ENCODE measurements at places on chromosomes 12 and 14.

GRCh38 chr12:123058980-123059379, 78.5 kb downstream of the ARL6IP4 start:
- no peak for DNase-seq

DNA sequence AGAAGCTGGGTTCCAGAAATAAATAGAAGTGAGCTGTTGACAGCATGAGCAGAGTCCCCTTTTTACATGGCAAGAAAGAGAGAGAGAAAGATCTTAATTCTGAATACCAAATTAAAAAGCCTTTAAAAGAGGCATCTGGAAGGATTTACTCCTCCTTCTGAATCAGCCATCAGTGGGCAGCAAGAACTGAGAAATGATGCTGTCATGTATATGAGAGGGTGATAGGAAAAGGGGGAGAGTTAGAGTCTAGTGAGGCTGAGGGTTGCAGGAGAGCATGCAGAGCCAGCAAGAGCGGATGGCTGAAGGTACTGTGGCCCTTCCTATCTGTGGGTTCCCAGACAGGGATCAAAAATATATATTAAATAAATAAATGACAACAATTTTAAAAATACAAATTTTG, 34.5 kb upstream of the GNG2 start:
- DNase-seq = no peak

GRCh38 chr14:101219896-101220703, 316.6 kb upstream of the RTL1 start:
- no peak for DNase-seq

- no peak for DNase-seq
Observed at GRCh38 chr12:6222078-6222654, 22.0 kb downstream of the CD9 start.

- DNase-seq = peak; percentile 34
Observed at GRCh38 chr12:118061873-118062843, 1.2 kb upstream of the WSB2 start.

DNA sequence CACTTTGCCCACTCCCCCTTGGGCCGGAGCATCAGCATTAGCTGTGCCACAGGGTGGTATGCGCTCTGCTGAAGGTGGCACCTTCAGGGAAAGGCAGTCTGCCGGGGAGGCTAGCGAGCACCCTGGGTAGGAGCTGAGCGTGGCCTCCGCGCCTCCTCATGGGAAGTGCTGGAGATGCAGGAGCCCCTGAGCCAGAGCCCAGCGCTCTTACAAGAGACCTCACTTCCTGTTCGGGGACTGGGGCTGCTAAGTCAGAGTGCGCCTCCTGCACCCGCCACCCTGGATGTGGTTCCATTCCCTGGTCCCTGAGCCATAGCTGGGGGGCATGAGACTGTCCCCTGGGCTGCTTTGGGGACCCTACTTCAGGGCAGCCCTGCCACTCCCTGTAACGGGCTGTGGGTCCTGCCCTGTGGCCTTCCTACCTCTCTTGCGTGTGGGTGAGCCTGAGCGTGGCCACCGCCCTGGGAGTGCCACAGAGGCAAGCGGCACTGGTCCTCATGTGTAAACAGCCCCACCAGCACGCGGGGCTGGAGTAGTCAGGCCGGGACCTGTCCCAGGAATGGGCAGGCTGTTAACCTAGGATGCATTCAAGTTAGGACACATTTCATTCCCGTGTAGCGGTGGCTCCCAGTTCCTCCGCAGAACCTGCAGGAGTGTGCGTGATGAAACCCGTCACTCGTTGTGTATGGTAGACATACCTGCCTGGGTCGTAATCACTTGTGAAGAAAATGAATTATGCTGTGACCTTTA, 19.4 kb downstream of the COA8 start:
- no peak for DNase-seq

- no peak for DNase-seq
Observed at GRCh38 chr12:33752854-33753253, 269.4 kb upstream of the ALG10 start.

DNA sequence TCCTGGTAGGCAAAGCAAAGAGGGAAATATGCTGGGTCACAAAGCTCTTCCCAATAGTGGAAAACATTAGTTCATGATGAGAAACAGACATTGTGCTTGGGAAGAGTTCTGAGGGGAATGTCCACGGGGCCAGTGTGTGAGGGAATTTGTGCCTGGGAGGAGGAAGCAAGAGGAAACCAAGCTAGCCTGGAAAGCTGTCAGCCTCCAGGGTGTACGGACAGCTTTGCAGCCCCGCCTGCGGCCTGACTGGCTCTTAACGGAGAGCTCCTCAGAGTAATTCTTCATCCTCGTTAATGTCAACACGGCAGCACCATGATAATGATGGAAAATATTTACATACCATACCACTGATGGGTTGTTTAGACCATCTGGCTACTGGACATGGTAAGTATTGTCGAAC, 32.4 kb downstream of the PITPNM2 start:
- no peak for DNase-seq

- DNase-seq = no peak
Observed at GRCh38 chr14:33026850-33027430, 88.3 kb downstream of the NPAS3 start.

GRCh38 chr14:71354801-71355200, 447.5 kb downstream of the PCNX1 start:
- no peak for DNase-seq

GRCh38 chr12:79186506-79186905, 321.9 kb downstream of the SYT1 start:
- no peak for DNase-seq

- no peak for DNase-seq
Observed at GRCh38 chr12:72082986-72083820, 144.6 kb downstream of the TPH2 start.

GRCh38 chr14:63764620-63765139, 36.8 kb upstream of the SGPP1 start:
- no peak for DNase-seq

GRCh38 chr12:21757735-21758134, 16.8 kb downstream of the KCNJ8 start:
- no peak for DNase-seq

GRCh38 chr14:100190126-100190525, 30.7 kb upstream of the DEGS2 start:
- no peak for DNase-seq

DNA sequence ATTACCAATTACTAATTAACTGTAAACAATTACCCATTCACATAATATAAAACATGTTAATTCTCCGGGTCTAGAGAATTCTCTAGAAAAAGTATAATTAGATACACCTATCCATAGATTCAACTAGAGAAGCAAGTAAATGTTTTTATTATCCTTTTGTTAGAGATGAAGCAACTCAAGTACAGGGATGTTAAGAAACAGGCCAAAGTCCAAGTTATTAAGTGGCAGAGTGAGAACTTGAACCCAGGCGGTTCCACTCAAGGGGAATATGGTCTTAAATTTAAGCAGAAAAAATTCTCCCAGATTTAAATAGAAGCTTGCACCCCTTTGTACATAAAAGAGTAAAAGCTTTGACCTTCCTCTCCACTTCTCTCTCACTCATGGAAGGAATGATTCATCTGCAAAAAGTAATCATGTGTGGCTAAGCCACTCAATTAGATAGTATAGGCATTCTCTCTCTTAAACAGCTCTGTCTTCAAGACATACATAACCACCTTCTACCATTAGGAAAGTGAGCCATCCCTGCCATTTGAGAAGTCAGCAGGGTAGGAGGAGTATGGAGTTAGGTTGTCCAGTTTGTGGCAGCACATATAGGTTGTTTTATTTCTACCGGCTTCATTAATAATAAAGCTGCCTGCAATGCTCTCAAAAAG, 34.1 kb downstream of the ERGIC2 start:
- no peak for DNase-seq

DNA sequence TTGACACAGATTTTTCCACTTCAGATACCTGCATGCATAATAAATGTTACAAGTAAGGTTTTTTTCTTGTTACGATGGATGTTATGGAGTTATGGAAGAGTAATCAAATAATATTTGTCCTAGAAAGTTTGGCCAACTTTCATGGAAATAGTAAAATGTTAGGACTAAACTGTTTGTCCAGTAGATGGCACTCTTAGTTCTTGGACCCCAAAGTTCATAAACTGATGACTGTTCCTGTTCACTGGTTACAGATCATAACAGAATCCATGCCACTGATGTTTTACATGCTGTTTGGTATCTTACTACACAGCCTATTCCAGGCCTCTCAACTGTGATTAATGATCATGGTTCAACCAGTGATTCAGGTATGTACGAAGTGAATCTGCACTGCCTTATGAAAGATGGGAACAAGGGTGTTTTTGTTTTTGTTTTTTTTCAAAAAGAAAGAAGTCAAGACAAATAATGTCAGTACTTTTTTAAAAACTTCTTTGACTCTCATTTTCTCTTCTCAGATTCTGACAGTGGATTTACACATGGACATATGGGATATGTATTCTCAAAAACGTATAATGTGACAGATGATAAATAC, 48.8 kb upstream of the SLCO1C1 start:
- DNase-seq = no peak

- DNase-seq = peak; percentile 57
Observed at GRCh38 chr12:4215229-4216186, 58.1 kb upstream of the CCND2 start.

All from stimulated activated CD4-positive, alpha-beta T cell treated with anti-CD3 and anti-CD28 coated beads, Interleukin-15, amount 100 ng/mL, for 24 hours (primary cell).